Stimulated activated CD8-positive, alpha-beta memory T cell treated with anti-CD3 and anti-CD28 coated beads, Interleukin-2, amount 100 ng/mL, for 1 hour (primary cell): ENCODE measurements at places on chromosomes 2 and 18.

GRCh38 chr2:203871371-203871983, 3.9 kb downstream of the CTLA4 start:
- DNase-seq: no peak

- no peak for DNase-seq
These were observed 721 bp downstream of the MCEE start for GRCh38 chr2:71129114-71129901.

DNA sequence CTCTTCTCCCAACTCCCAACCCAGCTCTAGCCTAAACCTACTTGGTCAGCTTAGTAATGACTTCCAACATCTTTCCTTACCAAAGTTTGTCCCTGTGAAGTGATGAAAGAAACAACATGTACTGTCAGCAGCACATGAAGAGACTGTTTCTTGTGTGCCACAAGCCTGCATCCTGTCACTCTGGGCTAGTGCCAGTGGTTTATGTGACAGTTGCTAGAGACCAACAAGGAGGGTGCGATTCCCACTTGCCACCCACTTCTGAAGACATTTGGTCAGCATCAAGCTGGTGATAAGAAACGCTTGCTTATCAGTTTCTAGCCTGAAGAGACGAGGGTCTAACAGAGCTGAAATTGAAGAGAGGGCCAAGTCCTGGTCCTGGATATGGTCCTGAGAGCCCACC, 132.6 kb downstream of the COL4A4 start:
- DNase-seq: no peak

DNA sequence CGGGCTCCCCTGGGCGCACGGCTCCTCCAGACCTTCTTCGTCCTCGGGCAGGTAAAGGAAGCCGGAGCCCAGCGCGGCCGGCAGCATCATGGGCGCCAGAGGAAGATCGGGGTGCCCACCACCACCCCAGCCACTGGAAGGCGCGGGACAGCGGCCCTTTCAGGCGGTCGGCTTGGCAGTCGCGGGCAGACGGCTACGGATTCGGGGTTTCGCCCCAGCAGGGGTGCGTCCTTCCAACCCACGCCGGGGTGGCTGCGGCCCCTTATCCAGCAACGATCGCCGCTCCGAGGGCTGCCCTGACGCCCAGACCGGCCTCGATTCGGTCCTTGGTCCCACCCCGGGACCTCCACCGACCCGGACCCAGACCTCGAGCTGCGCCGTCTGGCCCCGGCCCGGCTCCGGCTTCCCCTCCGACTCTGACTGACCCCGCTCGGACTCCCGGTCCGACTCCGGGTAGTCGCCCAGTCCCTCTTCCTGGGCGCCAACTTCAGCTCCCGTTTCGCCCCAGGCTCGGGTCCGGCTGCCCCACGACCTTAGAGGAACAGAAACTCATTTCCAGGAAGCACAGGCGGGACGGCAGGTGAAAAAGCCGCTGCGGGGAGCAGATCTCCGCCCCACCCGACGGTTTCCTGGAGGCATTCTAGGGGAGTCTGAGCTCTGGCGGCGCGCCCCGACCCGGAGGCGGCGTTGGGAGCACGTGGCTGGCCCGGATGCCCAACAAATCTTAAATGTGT, 30.2 kb upstream of the SSB start:
- DNase-seq: no peak

DNA sequence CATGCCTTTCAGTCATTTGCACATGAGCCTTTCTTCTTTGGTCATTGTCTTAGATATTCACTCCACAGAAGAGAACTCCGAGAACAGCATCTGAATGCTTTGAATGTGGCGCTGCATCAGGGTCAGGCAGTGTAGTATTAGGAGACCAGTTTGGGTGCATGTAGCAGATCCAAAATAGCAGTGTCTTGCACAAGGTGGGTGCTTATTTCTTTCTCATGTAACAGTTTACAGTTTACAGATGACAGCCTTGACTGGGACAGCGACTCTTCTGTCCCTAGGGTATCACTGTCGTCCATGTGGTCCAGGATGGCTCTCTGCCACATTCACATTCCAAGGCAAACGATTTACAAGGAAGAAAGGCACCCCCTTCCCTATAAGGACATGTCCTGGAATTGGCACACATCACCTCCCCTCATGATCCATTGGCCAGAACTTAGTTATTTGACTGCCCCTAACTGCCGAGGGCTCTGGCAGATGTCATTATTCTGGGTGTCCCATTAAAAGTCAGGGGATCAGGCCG, 101.0 kb downstream of the STPG4 start:
- DNase-seq: no peak

DNA sequence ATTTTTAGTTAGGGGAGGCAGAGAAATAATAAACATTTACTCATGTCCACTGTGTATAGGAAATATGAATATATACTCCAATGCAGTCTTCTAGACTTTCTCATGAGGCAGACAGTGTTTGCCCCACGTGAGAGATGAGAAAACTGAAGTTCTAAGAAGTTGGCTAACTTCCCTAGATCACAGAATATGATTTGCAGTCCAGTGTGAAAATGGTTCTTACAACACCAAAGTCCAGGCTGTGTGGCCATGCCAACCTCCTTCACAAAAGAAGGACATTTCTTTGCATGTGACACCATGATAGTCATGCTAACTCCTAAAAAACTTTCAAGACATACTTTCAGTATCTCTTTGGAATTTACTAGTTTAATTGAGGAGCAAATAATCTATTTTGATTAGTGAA, 143.7 kb downstream of the IRS1 start:
- no peak for DNase-seq
